ENCODE measurements at places on chromosomes 7 and 10.

- no peak for DNase-seq
Observed at GRCh38 chr7:74014931-74015330, 13.0 kb upstream of the ELN start.

DNA sequence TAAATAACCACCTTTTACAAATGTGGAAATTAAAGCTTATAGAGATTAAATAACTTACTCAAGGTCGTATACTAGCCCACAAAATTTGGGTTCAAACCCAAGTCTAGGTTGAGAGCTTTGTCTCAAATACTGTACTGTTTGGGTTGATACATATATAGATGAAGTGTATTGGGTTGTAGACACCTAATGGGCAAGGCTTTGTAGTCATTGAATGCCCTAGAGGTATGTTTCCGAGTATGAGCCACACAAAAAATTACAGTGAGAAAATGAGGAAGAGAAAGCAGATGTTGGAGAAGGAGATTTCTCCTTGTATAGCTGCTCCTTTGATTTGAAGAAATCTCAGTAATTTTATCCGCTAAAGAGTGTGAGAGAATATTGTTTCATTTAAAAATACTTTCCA lies 60.6 kb downstream of the C1GALT1 start:
- no peak for DNase-seq

DNA sequence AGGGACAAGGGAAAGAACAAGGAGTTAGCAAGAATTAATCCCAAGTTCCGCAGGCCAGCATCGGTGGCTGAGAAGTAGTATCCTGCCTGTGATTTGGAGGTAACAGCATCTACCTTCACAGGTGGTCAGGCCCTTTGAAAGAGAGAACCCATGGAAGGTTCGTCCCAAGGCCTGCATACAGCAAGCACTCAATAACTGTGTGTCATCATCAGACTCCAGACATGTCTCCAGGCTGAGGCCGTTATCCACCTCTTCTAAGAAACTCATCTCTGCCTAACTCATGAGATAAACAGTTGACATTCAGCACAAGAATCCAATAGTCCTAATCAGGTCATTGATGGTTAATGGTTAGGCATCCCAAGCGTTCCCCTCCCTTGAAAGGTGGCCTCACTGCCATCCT lies 45.0 kb downstream of the CTBP2 start:
- no peak for DNase-seq

DNA sequence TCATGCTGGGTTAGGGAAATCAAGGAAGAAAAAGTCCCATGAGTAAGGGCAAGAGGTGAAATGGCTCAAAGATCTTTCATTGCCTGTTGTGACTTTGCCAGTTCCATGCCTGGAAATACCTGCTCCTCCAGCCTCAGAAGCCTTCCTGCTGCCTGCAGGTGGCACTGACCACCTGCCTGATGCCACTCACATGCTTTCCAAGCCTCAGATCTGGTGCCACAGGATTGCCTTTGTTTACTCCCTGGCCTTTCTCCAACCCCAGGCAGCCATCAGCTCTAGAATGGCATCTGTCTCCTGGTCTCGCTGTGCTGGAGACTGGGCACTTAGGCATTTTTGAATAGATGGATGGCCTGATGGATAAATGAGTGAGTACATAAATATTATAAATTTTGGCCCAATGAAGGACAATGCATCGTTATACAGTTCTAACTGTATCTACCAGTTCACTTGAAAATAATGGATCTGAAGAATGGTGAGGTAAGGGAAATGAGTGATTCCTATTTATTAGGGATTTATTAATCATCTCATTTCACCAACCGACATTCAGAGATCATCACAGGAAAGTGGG lies 657.2 kb downstream of the INHBA start:
- no peak for DNase-seq

All from stimulated activated CD8-positive, alpha-beta memory T cell treated with anti-CD3 and anti-CD28 coated beads, Interleukin-15, amount 100 ng/mL, for 48 hours (primary cell).